ENCODE measurements at places on chromosomes 5 and 9.

DNA sequence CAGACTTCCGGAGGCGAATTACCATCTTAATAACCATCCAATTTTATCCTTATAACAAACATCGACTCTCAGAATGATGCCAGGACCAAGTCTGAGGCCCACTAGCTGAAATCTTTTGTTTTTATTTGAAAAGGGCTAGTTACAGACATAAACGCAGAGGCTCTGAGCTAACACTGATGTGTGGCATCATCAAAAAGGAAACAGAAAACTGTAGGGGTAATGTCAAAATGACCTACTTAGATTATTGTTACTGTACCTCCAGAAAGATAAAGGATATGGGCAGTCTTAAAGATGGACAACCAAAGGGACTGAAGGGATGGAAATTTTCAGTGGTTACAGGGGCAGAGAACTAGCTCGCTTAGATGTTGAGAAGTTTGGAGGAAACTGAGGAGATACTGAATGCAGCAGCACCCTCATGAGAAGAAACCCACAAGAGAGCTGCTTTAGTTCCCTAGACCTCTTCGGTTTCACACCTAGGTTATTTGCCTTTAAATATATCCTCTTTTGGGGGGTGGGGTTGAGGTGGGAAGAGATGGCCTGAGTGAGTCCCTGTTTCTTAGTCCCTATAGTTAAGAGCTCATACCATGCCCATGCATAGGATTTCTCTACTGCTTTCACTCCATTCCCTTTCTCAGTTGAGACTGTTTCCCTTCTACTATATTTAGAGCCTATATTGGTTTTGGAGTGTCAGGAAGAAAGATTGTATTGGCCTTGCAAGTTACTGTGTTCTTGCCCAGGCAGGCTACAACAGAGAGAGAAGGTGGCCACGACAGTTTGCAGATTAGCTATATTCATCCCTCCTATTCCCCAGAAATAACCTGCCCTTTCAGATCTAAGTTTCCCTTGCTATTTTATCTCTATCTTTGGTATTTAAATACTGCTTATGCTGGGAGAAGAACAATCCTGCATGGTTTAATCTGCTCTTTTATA, 320.4 kb upstream of the EFNA5 start:
- H3K4me3 ChIP-seq, result no peak overlapping the region
- H3K27me3 ChIP-seq, result no peaks in the 10 kb centered on the region
- H3K36me3 ChIP-seq, result no peaks in the 10 kb centered on the region
- no peaks in the 10 kb centered on the region for H3K4me1 ChIP-seq
- peak; percentile 42 for DNase-seq

GRCh38 chr5:149938279-149938678, 6.3 kb downstream of the PDE6A start:
- no peaks in the 10 kb centered on the region for H3K36me3 ChIP-seq

DNA sequence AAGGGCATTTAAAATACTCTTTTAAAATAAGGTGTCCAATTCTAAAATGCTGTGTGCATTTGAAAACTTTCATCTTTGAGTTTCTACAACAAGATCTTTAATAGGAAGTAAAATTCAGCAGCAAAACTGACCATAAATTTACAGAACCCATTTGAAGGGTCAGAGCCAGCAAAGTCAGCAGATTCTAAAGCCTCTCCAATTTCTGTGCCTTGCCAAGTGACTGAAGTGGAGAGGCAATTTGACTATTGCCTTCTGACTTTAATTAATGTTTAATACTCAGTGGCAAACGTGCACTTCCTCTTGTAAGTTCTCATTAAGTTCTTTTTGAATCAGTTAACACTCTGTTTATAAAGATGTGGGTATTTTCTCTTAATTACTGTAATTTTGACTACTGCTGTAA, 155.2 kb downstream of the BAAT start:
- no peak overlapping the region for H3K4me3 ChIP-seq
- H3K36me3 ChIP-seq, result no peaks in the 10 kb centered on the region
- H3K4me1 ChIP-seq, result no peaks in the 10 kb centered on the region

DNA sequence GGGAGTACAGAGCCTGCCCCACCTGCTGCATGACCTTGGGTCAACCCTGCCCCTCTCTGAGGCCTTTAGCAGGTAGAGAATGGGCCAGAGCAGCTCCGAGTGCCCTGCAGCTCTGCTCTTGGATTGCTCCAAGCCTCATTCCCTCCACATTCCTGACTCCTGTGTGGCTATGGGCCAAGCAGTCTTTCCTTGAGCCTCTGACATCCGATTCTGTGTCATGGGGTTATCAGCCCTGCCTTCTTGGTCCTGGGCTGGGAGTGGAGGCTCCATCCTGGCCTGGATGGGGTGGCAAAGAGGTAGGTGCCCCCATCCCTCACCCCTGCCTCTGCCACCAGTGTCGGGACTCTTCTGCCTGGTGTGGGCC, 13.7 kb downstream of the FPGS start:
- H3K36me3 ChIP-seq, result peaks cover 56% of the 10 kb centered on the region
- no peaks in the 10 kb centered on the region for H3K4me1 ChIP-seq
- no peaks in the 10 kb centered on the region for H3K27me3 ChIP-seq
- no peak overlapping the region for H3K27ac ChIP-seq
- no peak for DNase-seq

DNA sequence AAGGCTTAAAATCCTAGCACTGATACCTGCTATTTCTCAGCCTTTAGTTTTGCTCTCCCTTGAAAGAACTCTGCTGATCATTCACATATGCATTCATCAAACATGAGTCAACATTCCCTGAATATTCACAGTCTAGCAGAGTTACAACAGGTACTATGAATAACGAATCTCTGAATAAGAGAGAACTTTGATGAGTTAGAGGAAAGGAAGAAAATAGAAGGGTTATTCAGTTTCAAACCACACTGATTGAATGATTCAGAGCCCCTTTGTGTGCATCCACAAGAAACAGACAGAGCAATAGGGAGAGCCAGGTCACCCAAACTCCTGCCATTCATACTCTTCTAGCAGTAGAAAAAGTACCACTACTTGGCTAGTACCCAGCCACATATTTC, 36.0 kb downstream of the FOXD1 start:
- H3K27ac ChIP-seq, result no peak overlapping the region
- no peaks in the 10 kb centered on the region for H3K4me1 ChIP-seq
- DNase-seq, result no peak
- H3K36me3 ChIP-seq, result no peaks in the 10 kb centered on the region

DNA sequence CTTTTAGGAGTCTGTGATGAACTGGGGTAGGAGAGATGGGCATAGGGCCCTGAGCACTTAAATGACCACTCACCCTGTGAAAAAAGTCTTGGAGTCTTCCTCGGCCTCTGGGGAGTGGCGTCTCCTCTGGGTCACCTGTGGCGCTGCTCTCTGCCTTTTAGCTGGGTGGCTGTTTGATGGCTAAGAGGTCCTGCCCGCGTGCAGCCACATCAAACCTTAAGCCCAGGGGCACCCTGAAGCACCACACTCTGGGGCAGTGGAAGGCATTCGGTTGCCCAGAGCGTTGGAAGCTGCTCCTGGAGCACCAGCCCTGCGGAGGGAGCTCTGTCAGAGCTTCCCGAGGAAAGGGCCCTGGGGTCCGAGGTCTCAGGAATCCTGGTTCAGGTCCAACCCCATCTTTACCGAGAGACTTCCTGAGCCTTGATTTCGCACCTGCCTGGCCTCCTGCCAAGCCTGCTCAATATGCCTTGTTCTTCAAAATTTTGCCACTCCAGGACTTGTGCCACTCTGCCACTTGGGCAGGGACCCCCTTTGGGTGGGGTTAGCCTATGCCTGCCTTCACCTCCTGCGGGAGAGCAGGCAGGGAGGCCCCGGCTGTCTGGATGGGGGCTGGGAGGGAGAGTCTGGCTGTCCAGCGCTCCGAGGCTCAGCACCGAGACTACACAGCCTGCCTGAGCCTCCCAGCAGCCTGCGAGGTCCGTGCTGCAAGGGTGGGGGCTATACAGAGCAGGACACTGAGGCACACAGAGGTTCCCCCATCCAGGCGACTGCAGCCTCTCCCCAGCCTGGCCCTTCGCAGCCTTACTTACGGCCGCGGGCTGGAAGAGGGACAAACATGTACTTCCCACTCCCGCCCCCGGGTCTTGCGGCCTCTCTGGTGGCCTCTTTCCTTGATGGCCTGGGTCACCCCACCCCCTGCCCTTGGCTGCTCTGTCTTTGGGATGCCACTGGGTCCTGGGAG, 63.4 kb upstream of the RNU6ATAC start:
- H3K36me3 ChIP-seq, result no peaks in the 10 kb centered on the region
- H3K27me3 ChIP-seq, result no peaks in the 10 kb centered on the region
- DNase-seq, result no peak
- H3K27ac ChIP-seq, result no peak overlapping the region

GRCh38 chr5:134519989-134520388, 5.5 kb upstream of the JADE2 start:
- H3K4me3 ChIP-seq, result no peak overlapping the region
- no peak for DNase-seq
- no peaks in the 10 kb centered on the region for H3K36me3 ChIP-seq
- H3K27ac ChIP-seq, result no peak overlapping the region
- no peaks in the 10 kb centered on the region for H3K27me3 ChIP-seq

GRCh38 chr5:168023191-168023590, 268.3 kb upstream of the WWC1 start:
- no peaks in the 10 kb centered on the region for H3K4me1 ChIP-seq
- DNase-seq, result no peak
- no peaks in the 10 kb centered on the region for H3K27me3 ChIP-seq
- H3K27ac ChIP-seq, result no peak overlapping the region

DNA sequence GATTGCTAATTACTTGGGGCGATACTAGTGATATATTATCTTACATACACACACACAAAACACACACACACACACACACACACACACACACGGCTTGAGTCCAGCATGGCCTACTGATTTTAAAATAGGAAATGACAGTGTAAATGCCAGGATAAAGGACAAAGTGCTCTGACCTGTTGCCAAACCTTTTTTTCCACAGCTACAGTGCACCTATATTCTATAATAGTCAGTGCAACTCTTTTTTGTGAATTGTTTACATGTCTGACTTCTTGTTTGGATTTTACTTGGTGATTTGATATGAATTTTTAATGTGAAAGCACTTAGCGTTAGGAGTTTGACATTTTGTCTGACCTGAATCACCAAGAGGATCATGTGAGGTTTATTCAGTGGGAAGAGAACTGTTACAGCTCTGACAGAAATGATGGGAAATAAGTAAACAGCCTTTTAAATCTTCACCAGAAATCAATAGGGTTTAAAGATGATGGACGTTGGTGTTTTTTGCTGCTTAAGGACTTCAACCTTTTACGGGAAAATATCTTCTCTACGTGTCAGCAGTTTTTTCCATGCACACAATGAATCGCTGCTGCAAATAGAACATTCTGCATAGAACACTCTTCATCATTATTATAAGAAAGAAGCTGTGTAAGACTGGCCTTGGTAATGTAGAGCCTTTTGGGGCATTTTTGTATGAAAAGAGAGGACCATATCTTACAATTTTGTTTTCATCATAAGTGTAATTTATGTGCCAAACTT, 218.5 kb downstream of the RANBP17 start:
- no peaks in the 10 kb centered on the region for H3K27me3 ChIP-seq
- H3K36me3 ChIP-seq, result no peaks in the 10 kb centered on the region
- no peak for DNase-seq
- H3K27ac ChIP-seq, result no peak overlapping the region

GRCh38 chr9:129822898-129823541, 916 bp downstream of the TOR1A start:
- H3K27ac ChIP-seq, result no peak overlapping the region
- no peaks in the 10 kb centered on the region for H3K27me3 ChIP-seq
- DNase-seq, result peak; percentile 61

GRCh38 chr5:128881502-128882018, 83.7 kb upstream of the SLC27A6 start:
- no peaks in the 10 kb centered on the region for H3K36me3 ChIP-seq
- H3K4me3 ChIP-seq, result no peak overlapping the region
- no peaks in the 10 kb centered on the region for H3K4me1 ChIP-seq
- H3K27me3 ChIP-seq, result no peaks in the 10 kb centered on the region

DNA sequence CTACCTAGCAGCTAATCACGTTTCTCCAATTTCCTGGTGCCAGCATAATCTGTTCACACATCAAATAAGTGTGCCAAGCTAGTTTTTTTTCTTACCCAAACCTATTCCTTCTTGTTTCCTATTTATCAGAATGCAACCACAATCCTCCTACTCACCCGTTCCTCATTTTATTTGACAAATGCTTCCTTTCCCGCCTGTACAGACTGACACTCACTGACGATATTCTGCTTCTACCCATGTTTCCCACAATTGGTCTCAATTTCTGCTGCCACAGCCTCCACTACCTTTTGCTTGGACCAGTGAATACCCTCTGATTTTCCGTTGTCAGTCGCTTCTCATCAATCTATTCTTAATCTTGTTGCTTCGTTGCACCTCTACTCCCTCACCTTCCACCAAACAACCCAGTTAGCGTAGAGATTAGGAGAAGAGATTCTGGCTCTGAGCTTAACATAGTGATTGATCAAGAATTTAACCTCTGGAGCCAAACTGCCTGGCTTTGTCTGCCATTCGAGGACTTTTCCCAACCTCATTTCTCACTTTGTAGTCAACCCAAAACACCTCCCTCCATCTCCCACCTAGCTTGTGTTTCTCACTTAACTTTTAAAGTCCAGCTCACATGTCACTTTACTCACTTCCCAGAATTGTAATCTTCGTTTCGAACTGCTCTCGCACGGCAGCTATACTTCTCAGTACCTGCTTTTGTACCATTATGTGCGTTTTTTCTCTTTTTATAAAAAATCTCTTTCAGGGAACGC, 729 bp upstream of the TMEM38B start:
- peaks cover 7% of the 10 kb centered on the region for H3K4me1 ChIP-seq
- H3K27ac ChIP-seq, result no peak overlapping the region
- H3K36me3 ChIP-seq, result no peaks in the 10 kb centered on the region
- peak; percentile 43 for DNase-seq

- no peaks in the 10 kb centered on the region for H3K36me3 ChIP-seq
- H3K27ac ChIP-seq, result no peak overlapping the region
- no peaks in the 10 kb centered on the region for H3K27me3 ChIP-seq
- H3K4me3 ChIP-seq, result no peak overlapping the region
These were observed 11.9 kb upstream of the BTF3 start for GRCh38 chr5:73486119-73486899.

GRCh38 chr9:87201351-87201751, 254.0 kb upstream of the GAS1 start:
- H3K27ac ChIP-seq, result no peak overlapping the region
- DNase-seq, result no peak
- no peaks in the 10 kb centered on the region for H3K36me3 ChIP-seq
- H3K4me3 ChIP-seq, result no peak overlapping the region

GRCh38 chr9:34961574-34962490, 3.7 kb downstream of the PHF24 start:
- no peak overlapping the region for H3K27ac ChIP-seq
- peaks cover 83% of the 10 kb centered on the region for H3K27me3 ChIP-seq
- H3K36me3 ChIP-seq, result no peaks in the 10 kb centered on the region
- no peak overlapping the region for H3K4me3 ChIP-seq
- no peak for DNase-seq
- H3K4me1 ChIP-seq, result peaks cover 9% of the 10 kb centered on the region
